ENCODE measurements at places on chromosomes 4 and X.

GRCh38 chrX:84219551-84219950, 31.6 kb upstream of the RPS6KA6 start:
- no peak for DNase-seq

GRCh38 chrX:9374555-9374954, 90.3 kb upstream of the TBL1X start:
- no peak for DNase-seq

DNA sequence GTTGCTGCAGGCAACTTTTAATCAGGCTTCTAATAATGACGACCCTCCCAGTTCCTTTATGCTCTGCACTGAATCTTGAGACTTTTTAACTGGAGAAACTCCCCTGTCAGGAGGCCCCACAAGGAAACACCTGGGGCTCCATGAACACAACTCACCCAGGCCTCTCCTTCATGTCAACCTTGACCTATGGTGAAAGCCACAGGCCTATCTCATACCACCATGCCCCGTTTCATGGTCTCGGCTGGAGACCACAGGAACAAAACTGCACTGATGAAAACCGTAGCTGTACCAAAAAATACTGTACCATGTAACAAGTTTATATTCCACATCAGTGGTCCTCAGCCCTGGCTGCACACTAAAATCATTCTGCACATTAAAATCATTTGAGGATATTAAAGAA, 57.0 kb downstream of the ZNF827 start:
- no peak for DNase-seq

DNA sequence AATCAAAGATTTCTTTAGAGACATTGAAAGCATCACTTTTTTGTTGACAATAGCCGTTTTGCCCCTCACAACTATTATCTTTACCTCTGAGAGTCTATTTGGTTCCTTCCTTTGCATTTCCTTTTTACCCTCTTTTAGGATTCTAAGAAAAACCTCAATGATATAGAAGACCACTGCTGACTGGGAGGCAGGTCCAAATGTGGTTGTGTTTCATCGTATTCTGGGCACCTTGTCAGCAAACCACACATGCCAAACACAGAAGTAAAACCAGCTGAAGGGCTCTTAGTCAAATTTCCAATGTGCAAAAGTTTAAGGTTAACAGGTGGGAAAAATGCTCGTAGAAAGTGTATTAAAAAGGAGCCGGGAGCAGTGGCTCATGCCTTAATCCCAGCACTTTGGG, 5.1 kb upstream of the PRMT9 start:
- DNase-seq: no peak

DNA sequence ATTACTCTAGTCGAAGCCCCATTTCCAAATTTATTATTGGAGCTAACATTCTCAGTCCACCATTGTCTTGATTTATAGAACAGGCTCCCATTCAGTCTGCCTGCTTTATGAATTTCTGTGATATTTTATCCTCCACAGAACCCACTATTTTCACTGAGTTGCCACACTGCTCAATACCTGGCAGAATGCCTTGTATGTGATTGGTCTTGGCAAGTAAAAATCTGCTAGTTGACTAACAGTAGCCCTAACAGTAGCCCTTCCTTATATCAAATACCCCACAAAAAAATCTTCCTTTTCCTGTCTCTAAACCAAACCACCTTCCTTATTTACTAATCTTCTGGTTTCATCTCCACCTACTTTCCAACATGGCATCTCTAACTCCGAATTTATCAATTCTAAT, 82.6 kb downstream of the CHM start:
- peak; percentile 7 for DNase-seq

- DNase-seq: no peak
Measured at GRCh38 chr4:42543762-42544161, 113.1 kb downstream of the ATP8A1 start.

GRCh38 chr4:17854036-17854435, 43.3 kb downstream of the NCAPG start:
- no peak for DNase-seq

GRCh38 chr4:27040356-27040755, 179.7 kb downstream of the STIM2 start:
- no peak for DNase-seq

DNA sequence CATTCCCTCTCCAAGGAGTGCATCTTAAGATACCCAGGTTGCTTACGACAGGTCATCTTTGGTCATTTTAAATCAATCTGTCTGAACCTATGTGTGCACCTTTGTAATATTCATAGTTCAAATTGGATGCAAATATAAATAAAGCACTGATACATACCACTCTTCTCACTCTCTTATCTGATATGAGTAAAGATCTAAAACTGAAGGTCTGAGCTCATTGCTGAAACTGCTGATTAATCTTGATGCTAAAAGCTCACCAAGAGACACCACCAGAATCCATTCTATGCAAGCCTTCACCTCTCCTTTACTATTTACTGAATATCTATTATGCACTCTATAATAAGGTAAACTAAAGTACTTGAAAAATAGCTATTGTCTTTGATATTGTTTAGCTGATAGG, 16.6 kb downstream of the HSD17B13 start:
- DNase-seq: no peak

DNA sequence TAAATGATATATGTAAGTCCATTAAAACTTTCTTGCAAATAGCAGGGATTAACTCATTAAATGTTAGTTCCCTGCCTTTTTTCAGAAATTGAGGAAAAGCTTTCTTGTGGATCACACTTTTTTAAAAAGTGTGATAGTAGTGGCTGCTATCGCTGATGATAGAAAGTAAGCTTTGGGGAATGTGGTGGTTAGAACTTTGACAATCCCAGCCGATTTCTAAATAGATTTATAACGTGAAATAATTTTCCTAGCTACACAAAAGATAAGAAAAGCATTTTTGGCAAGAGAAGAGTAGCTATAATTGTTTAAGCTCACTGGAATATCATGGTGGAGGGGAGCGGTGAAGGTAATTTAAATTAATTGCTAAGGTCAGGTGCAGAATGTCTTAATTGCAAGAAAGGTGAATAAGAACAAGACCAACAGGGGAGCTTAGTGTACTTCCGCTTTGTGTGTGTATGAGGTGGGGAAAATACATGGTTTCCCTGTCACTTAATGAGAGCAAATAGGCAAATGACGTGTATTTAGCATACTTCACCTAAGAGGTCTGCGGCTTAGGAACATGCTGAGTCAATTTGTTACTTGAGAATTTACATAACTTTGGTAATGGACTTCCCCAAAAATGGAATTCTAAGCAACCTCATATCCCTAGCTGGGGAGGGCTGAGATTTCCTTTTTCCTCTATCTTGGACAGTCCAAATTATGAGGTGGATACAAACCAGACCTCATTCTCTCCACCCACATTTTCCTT, 11.7 kb upstream of the IL21 start:
- peak; percentile 13 for DNase-seq

DNA sequence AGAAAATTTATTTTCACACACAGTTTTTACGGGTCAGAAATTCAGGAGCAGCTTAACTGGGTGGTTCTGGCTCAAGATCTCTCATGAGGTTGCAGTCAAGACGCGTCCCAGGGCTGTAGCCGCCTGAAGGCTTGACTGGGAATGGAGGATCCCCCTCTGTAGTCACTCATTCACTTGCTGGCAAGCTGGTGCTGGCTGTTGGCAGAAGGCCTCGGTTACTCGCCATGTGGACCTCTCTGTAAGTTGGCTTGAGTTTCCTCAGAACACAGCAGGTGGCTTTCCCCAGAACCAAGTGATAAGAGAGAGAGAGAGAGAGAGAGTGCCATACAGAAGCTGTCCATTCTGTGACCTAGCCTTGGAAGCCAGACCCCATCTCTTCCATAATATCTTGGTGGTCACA, 132.8 kb downstream of the DCLK2 start:
- DNase-seq: no peak

DNA sequence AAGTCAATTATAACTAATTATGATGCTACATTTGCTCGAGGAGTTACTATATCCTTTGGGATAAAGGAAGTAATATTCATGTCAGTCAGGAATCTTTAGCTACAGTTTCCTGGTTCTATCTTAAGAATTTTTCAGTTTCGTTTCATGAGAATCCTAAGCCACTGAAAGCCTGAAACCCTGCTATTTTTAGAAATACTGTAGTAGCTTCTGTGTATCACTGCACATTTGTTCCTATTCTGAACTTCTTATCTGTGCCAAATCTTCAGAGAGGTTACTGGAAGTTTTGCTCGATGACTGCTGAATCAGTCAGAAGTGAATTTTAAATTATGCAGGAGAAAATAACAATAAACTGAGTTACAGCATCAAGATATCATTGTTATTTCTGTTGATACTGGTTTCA, 249.2 kb downstream of the TENM3 start:
- peak; percentile 41 for DNase-seq

DNA sequence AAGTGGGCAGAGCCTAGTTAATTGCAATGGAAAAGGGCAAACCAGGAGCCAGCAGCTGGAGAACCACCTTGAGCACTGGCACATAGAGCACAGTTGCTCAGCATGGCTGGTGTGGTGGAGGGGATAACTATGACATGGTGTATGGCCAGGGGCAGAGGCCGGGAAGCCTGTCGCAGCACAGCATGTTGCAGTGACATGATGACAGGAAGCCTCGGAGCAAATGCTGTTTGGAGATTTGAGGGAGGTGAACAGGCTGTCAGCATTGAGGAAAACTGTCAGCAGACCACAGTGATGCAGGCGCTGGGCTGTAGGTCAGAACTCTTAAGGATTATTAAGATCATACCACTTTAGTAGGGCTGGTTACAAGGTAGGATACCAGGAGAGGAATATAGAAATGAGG, 228.7 kb downstream of the CBR4 start:
- no peak for DNase-seq

All from fibroblast of pulmonary artery (primary cell).